Fibroblast of skin of back (primary cell): ENCODE measurements at places on chromosomes 5 and 9.

- DNase-seq: peak; percentile 68
These were observed 30.9 kb upstream of the TNFSF15 start for GRCh38 chr9:114836769-114837168.

GRCh38 chr5:157592594-157592993 is 17.0 kb upstream of the ADAM19 start:
- no peak for DNase-seq

DNA sequence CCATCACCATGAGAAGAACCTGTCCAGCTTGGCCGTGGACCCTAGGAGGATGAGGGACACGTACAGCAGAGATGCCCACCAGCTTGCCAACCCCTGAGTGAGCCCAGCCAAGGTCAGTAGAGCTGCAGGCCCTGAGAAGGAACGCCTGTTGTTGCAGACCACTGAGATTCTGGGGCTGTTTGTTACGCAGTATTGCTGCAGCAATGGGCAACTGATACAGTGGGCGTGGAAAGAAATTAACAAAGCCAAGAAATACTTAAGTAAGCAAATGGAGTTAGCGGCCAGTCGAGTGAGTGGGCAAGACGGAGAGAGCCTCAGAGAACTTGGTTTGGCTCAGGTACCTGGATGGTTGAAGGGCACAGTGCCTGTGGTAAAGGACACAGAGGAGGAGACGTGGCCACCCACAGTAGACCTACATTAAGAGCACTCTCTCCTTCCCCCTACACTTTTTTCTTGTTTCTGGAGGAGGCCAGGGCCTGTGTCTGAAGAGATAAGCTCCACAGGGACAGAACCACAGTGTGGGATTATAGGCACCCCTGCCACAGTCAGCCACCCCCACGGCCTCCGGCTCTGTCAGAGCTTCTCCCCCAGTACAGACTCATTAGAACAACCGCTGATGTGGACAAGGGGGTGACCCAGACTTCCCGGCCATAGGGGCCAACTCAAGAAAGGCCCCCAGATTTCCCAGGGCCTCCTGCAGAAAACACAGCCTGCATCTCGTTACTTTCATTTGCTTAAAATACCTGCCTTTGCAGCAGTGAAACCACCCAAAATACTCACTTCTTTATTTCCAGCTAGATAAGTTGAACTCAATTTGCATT is 40.1 kb upstream of the GRHPR start:
- no peak for DNase-seq

- no peak for DNase-seq
These were observed 113.2 kb downstream of the SLC25A46 start for GRCh38 chr5:110852053-110852452.

- no peak for DNase-seq
These were observed 166.5 kb upstream of the RORB start for GRCh38 chr9:74330487-74331214.
